ENCODE measurements at places on chromosomes 2 and 18. TPM values are rescaled to one million over a fixed set of nuclear protein-coding genes. Genes with fewer than 3 reads are reported as not detected.

The GORASP2 gene
- total RNA-seq, result 64.3 TPM

The NEURL3 gene
- not detected for total RNA-seq

The POTEC gene
- total RNA-seq, result not detected

The FBXO48 gene
- total RNA-seq, result 0.48 TPM

The TNFRSF11A gene
- 11.9 TPM for total RNA-seq
